ENCODE measurements at places on chromosomes 16 and 17. TPM values are rescaled to one million over a fixed set of nuclear protein-coding genes. Genes with fewer than 3 reads are reported as not detected.

ASPHD1 gene
- not detected for total RNA-seq

DNA sequence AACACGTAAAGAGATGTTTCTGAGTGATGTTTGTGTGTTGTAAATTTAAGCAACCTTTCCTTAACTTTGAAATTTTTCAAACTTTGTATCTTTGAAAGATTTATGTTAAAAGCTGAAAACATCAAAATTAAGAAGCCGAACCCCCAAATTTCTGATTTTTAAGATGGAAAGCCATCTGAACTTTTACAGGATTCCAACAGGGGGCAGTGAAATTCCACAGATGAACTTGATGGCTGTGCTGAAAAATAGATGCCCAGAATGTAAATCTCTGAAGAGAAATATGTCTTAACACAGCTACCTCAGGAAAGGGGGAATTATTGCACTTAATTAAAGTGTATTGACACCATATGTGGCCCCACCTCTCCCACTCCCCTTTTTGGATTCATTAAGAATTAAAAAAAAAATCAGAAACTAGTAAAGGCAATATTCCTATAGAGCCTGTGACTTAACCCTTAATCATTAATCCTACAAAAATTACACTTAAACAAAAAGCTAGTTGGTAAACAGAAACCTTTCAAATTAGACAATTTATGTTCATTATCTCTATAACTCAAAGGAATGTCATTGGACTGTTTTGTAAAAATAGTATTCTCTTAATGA, 597.9 kb downstream of the KCNJ2 start:
- no peaks in the 10 kb centered on the region for H3K4me1 ChIP-seq
- no peaks in the 10 kb centered on the region for H3K27me3 ChIP-seq
- H3K36me3 ChIP-seq = no peaks in the 10 kb centered on the region
- H3K4me3 ChIP-seq = no peak overlapping the region

- no peaks in the 10 kb centered on the region for H3K36me3 ChIP-seq
- H3K27me3 ChIP-seq = peaks cover 22% of the 10 kb centered on the region
- H3K27ac ChIP-seq = no peak overlapping the region
- no peak for DNase-seq
- peaks cover 3% of the 10 kb centered on the region for H3K4me1 ChIP-seq
Measured at GRCh38 chr16:66159987-66160386, 206.5 kb upstream of the CDH5 start.

GRCh38 chr17:47879028-47879585, 16.9 kb upstream of the SP2 start:
- no peak overlapping the region for H3K27ac ChIP-seq
- no peak overlapping the region for H3K4me3 ChIP-seq
- H3K36me3 ChIP-seq = no peaks in the 10 kb centered on the region
- no peak for DNase-seq

DNA sequence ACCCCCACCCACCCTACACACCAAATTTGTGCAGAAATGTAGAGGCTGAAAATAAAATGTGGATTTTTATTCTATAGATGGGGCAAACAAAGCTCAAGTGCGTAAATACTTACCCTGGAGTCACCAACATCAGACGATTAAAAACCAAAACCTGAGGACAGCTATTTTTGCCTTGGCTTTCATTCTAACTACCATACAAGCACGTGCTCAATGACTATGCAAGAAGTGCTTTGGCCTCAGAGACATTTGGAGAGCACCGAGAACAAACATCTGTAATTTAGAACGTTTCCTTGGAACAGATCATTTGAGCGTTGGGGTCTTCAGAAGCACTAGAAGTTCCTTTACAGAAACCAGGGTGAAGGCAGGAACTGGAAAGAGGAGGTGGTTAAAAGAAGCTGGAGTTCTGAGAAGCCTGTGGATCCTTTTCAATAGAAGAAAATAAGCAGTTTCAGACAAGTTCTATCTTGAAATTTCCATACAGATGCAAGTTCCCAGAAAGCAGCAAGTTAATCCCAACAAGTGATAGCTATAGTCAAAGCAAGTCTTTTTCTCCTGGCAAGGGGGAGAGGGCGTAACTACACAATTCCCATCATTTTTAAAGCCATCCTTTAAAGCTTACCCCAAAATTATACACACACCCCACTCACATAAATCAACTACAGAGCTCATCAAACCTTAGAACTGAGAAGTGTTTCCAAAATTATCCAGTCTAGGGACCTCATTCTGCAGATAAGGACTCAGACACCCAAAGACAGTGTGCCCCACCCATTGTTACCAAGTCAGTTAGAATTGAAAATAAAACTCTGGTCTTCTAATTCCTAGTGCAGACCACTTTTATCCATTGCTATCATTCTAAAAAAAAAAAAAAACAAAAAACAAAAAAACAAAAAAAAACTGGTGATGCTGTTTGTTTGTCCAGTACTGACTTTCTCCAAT, 29.6 kb upstream of the CDRT4 start:
- no peak overlapping the region for H3K4me3 ChIP-seq
- H3K27me3 ChIP-seq = no peaks in the 10 kb centered on the region
- no peak for DNase-seq

All from left ventricle myocardium inferior (tissue), 1 donor.